Ammon's horn (tissue), 1 donor: ENCODE measurements at places on chromosomes 5 and 9.
A peak's percentile ranks its signal among the peaks of the same experiment; 100 is the strongest.

DNA sequence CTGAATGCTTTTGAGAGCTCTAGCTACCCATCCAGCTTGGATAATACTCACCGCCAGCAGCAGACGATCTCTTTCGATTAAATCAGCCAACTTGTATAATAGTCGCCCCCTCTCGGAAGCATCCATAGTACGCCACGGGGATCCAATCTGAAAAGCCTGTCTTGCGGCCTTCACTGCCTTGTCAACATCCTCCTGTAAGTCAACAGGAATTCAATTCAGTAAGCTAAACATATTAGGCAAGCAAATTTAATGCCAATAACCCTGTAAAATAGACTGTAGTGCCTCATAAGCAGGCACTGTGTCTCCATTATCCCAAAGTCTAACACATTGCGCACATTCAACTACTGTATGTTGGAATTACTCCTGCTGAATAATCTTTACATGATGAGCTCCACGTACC lies 22.0 kb downstream of the ALDH1A1 start:
- DNase-seq: no peak

DNA sequence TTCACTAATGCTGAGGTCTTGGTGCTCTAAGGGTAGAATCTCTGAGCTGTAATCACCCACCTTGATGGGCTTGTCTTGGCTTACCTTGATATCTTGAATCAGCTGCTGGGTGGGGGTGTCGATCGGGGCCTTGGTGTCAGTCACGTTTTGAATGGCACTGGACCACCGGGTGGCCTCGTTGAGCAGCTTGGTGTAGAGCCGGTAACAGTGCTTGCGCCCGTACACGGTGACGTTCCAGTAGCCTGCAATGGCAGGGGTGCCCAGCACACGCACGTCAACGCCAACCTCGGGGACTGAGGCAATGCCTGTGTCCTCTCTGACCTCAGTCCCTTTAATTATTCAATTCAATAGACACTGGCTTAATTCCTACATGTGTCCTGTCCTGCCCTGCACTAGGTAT lies 63.1 kb upstream of the RETREG1 start:
- no peak for DNase-seq

DNA sequence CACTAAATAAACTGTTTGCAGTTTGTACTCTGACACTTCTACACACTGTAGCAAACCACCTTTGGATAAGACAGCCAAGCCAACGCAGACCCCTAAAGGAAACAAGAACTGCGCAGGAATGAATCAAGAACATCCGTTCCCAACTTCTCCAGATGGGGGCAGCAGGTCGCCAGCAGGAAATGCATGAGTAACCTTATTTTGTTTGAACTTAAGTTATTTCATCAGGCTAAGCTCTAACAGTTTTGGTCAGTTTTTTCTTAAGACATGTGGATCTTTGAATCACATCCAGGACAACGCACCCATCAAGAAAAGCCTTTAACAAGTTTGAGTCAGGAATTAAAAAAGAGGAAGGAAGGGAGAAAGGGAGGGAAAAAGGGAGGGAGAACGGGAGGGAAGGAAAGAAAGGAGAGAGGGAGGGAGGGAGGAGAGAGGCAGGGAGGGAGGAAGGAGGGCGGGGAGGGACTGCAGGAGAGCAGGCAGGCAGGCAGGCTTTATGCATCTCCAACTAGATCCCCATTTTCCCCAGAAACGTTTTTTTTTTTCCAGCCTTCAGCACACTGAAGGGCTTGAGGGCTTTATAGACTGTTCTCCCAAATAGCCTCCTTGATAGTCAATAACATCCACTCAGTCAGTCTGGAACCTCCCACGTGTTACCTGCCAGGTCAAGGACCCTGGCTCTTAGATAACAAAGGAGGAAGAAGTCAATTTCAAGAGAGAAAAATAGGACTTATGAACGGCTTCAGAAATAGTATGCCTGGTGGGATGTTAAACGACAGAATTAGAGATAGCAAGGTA lies 22.2 kb downstream of the BHMT start:
- peak; percentile 75 for DNase-seq

DNA sequence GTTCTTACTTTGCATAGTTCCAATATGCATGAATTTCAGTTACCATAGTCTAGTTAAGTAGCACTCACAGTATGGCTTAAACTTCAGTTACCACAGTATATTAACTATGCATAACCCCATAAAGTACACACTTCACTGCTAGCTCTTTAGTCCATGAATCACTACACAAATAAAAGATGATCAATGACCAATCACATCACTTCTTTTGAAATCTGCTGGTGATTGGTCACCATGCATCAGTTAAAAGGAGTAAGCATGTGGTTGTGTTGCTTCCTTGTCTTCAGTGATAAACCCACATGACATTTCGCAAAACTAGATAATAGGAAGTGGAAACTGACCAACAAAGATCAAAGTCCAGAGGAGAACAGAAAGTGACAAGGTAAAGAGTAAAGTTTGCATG lies 79.0 kb downstream of the TAF11L14 start:
- no peak for DNase-seq

DNA sequence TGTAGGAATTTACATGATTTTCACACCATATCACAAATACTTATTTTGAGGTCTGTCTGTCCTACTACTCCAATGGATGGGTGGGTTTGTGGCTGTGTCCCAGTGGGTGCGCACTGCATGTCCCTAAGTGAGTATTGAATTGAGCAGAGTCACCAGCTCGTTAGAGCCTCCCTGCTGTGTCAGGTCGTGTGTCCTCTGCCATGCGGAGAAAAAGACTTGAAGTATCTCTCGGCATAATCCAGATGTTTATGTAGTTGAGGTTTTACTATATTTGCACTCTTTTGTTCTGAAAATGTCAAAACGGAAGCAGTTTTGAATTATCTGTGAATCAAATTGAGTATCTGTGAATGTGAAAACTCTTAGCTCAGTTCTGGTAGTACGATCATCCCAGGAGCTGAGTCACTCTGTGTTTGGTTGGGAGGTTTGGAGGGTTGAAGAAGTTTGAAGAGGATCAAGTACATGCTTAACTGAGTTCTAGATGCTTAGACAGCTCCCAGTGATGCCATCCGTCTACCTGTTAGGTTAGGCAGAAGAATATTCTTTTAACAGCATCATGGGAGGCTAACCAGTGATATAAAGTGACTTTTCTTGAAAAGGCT lies 194.2 kb downstream of the TENT4A start:
- no peak for DNase-seq

DNA sequence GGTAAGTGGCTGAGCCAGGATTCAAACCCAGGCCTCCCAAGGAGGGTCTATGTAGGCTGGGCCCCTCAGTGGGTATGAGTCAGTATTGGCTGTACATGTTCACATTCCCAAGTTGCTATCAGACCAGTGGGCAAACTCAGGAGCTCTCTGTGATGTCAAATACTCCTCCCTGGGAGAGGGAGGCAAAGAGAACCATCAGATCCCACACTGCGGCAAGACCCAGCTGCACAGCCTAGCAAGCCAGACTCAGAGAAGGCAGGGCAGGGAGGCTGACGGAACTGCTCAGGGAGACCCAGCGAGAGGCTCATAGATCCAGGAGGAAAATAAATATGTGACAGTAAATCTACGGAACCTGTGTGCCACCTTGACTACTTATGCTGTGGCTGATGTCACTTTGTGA lies 42.6 kb upstream of the SAP30L start:
- DNase-seq: no peak
